Activated naive CD4-positive, alpha-beta T cell treated with anti-CD3 and anti-CD28 coated beads, Interleukin-2, amount 10 ng/mL, durations not matched to agents 7 days and 5 days (primary cell): ENCODE measurements at places on chromosomes 12 and 14.

DNA sequence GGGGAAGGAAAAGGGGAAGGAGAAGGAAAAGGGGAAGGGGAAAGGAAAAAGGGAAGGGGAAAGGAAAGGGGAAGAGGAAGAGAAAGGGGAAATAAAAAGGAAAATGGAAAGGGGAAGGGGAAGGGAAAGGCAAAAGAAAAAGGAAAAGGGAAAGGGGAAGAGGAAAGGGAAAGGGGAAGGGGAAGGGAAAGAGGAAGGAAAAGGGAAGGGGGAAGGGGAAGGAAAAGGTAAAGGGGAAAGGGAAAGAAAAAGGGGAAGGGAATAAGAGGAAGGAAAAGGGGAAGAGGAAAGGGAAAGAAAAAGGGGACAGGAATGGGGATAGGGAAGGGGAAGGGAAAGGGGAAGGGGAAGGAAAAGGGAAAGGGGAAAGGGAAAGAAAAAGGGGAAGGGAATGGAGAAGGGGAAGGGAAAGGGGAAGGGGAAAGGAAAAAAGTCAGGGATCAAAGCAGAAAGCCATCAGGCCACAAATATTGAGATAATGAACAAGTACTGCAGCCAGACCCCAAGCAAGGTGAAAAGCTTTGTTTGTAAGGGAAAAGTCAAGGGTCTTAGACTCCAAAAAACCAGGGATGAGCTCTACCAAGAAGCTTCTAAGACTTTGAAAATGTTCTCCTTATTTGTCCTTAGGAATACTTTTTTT is 20.0 kb downstream of the DICER1 start:
- no peak for DNase-seq

DNA sequence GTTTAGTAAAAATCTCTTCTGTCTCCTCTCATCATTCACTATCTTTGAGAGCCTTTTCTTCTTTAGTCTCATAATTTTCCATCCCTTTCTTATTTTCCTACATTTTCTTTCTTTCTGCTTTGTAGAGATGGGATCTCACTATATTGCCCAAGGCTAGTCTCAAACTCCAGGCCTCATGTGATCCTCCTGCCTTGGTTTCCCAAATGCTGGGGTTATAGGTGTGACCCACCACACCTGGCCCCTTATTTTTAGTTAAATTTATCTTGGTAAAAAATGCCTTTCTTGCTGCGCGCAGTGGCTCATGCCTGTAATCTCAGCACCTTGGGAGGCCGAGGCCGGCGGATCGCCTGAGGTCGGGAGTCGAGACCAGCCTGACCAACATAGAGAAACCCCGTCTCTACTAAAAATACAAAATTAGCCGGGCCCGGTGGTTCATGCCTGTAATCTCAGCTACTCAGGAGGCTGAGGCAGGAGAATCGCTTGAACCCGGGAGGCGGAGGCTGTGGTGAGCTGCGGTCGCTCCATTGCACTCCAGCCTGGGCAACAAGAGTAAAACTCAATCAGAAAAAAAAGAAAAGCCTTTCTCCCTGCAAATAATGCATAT is 996 bp downstream of the SLC2A3 start:
- DNase-seq: peak; percentile 42

GRCh38 chr12:24977711-24978110 is 28.8 kb upstream of the BCAT1 start:
- DNase-seq: no peak

DNA sequence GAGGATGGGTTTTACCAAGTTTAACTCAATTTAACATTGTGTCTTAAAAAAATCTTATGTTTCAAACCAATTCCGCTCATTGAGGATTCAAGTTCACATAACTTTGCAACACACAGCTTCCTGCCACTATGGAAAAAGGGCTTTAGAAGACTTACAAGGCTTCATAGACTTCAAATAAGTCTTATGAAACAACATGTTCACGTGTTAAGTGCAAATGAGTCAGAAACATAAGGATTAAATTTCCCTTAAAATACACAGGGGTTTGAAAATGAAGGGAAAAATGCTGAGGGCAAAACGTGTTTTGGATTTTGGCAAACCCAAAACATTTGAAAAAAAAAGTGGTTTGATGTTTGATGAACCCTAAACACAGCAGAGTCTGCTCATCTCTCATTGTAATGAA is 364.8 kb downstream of the BMP4 start:
- no peak for DNase-seq

DNA sequence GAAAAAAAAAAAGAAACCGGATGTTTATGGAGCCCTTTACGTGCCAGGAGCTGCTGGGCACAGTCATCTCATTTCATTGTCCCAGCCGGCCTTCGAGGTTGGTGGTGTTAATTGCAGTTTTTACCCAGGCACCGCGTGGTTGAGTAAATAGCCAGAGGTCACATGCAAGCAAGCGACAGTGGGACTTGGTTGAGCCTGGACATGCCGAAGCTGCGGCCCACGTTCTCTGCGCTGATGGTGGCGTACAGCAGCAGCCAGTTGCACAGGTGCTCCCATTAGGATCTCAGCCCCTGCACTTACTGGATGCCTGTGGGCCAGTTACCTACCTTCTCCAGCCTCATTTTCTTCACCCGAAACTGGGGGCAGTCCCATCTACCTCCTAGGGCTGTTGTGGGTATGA is 54.0 kb downstream of the TSPAN9 start:
- DNase-seq: no peak

DNA sequence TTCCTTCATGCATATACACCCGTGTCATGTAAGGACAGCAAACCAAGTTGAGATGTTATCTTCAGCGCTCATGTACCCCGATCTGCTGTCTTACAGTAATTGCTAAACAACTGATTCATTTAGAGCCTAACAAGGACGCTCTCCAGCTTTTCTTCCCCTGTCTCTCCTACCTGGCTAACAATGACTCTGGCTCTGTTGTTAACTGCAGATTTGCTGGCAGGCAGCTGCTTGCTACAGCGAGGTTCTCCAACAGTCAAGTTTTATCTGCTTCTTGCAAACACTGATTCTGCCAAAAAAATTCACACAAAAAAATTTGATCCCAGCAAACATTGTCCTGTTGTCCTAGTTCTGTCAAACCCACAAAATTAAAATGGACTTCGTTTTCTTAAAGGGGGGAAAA is 101.6 kb downstream of the OTX2 start:
- DNase-seq: no peak

GRCh38 chr12:91902860-91903683 is 242.6 kb downstream of the BTG1 start:
- DNase-seq: no peak

- no peak for DNase-seq
These were observed 611 bp downstream of the SARNP start for GRCh38 chr12:55816881-55817344.

DNA sequence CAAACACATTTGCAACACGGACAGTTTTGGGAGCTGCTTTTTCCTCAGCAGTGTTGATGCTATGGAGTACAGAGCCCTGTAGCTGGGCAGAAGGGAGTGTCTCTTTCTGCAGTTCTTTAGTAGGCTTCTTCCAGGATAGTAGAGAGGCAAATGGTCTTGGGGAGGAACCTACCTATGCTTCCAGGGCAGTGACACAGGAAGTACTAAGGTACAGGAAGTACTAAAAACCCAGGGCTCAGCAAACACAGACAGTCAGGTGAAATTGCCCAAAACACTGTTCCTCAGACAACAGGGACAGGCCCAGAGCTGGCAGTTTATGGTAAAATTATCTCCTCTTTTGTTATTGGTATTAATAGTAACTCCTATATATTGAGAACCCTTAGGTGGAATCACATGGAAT is 217.6 kb downstream of the TTC8 start:
- no peak for DNase-seq

- no peak for DNase-seq
These were observed 306.5 kb upstream of the TMTC1 start for GRCh38 chr12:30090258-30090657.

- no peak for DNase-seq
These were observed 434.6 kb upstream of the RGS6 start for GRCh38 chr14:71497645-71498086.

DNA sequence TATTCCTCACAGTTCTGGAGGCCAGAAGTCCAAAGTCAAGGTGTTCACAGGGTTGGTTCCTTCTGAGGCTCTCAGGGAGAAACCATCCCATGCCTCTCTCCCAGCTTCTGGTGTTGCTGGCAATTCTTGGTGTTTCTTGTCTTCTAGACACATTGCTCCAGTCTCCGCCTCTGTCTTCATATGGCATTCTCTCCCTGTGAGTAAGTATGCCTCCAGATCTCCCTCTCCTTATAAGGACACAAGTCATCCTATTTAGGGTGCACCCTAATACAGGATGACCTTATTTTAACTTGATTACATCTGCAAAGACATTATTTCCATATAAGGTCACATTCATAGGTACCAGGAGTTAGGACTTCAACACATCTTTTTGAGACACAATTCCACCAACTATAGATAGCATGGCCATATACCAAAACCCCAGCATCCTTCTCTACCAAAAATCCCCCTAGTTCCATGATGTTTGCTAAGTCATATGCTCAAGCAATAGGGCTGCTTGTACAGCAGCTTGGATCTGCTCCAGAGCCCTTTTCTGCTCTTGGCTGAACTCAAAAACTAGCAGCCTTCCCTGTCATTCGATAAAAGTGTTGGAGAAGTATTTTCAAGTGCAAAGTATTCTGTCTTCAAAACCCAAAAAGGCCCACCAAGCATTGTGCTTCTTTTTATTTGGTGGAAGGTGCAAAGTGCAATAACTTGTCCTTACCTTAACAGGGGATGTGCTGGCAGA is 79.2 kb upstream of the CMKLR1 start:
- DNase-seq: no peak

DNA sequence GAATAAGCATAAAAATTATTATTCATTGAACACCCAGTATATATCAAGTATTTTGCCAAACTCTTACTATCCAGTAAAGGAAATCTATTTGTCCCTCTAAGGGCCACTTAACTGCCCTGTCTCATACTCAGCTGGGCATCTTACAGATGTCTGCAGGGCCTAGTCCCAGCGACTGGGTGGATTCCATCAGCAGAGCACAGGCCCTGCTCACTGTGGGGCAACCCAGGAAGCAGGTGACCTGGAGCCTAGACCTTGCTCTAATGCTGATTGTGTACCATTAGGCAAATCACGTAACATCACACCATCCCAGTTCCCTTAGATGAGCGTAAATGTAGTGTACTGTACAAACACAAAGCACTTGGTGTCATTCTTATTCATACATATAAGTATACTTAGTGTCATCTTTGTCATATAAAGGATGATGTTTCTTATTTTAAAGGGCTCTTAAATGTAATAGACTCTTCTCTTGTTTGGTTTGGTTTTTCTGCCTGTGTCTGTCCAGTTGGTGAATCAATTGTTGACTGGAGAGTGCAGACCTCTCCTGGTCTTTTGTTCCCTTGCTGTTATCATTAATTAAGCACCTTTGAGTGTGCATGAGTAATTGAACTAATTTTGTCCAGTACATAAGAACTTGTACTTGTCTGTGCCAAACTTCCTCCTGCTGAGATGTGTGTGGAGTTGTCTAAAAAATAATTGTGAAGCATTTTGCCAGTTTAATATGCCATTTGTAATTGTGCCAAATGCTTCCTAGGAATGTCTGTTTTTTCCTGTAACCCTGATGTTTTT is 49.3 kb downstream of the RAB35 start:
- DNase-seq: no peak

DNA sequence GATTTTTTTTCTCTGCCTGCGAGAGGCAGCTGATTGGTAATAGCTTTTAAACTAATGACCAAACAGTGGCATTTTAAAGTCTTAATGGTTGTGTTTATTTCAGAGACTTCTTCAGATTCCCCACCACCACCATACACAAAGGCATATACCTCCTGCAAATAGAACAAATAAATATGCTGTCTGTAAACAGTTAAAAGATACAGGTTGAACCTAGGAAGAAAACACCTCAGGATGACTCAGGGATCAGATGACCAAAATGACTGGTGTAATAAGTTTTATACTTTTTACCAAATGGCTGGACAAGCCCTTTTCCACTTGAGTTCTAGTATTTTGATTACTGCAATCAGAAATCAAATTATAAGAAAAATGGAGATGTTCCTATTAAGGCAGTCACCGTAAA is 364.1 kb downstream of the PAWR start:
- no peak for DNase-seq

- DNase-seq: no peak
These were observed 257.4 kb upstream of the TMTC1 start for GRCh38 chr12:30041096-30041495.

DNA sequence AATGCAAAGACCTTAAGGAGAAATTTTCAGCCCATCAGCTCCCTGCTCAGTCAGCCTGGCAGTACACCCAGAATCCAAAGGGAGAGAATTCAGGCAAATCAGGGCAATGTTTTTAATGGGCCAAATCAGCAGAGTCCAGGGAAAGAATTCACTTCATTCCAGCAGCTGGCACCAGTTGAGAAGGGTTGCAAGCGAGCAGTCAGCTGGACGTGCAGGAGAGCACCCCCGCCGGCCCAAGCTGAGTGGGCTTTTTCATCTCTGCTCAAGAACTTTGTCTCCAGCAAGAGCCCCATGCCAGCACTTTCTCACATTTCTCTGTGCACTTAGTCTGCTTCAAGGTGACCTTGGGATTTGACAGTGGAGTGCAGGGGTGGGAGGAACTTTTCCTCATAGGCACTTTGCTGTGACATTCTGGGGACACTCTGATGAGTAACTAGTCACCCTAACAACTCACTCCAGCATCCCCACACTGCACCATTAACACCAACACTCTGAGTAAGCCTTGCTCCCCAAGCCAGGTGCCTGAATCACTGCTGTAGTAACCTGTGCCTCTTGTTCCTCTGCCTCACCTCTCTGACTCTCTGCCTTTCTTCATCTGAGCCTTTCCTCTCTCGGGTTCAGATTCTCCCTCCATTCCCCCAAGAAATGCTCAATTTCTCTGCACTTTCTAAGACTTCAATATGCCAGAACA is 2.2 kb downstream of the ENDOU start:
- no peak for DNase-seq

DNA sequence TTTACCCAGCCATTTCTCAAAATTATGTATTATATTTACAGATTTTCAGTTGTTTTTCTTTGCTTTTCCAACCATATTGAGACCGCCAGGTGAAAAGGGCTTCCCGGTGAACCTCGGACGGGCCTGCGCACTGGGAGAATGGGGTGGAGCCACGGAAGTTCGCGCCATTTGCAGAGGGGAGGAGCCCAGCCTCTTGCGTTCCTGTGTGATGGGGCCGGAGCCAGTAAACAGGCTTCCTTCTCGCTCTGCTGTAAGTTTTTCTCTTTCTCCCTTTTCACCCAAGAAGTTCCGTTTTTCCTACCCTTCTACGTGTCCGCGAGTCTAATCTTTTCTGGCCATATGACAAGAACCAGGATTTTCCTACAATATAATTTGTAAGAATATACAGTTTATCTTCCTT is 1108.8 kb upstream of the SEL1L start:
- peak; percentile 22 for DNase-seq

DNA sequence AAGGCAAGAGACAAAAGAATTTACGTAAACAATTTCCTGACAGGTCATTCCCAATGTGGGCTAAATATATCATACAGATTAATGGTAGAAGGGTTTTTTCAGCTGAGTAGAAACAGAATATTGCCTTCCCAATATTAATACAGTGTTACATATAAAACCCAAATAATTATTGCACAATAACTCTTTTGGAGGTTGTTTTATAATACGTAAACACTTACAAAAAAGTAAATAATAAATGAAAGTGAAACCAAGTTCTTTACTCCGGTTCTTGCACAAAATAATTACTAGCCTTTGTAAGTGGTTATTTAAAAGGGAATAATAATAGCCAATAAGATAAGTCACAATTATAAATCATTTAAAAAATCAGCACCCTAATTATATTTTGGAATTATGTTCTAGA is 118.6 kb upstream of the SSTR1 start:
- no peak for DNase-seq

GRCh38 chr12:92930421-92930820 is 1.3 kb upstream of the EEA1 start:
- no peak for DNase-seq

GRCh38 chr14:37711831-37712475 is 116.5 kb downstream of the TTC6 start:
- no peak for DNase-seq

GRCh38 chr14:23432102-23432925 is 3.1 kb downstream of the MYH7 start:
- no peak for DNase-seq
